Mesenchymal stem cell (in vitro differentiated cells and primary cell): ENCODE measurements at places on chromosomes 2 and 18.

DNA sequence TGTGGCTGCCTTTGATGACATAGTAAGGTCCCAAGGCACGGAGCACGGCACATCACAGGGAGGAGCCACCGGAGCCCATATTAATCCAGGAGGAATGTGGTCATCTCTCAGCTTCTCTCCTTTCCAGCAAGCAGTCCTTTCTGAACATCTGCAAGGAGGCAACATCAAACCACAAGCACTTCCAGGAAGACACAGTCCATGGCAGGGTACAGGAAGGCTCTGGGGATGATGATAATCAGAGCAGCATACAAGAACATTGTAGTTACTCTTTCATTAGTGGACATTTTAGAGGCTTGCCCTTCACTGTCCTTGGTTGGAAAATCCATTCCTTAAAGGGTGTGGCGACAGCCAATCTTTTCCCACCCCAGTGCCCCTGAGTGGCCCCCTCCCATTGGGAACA lies 31.1 kb downstream of the YPEL5 start:
- no peak for DNase-seq

- no peak for DNase-seq
These were observed 105.1 kb upstream of the TTC27 start for GRCh38 chr2:32522770-32523169.

DNA sequence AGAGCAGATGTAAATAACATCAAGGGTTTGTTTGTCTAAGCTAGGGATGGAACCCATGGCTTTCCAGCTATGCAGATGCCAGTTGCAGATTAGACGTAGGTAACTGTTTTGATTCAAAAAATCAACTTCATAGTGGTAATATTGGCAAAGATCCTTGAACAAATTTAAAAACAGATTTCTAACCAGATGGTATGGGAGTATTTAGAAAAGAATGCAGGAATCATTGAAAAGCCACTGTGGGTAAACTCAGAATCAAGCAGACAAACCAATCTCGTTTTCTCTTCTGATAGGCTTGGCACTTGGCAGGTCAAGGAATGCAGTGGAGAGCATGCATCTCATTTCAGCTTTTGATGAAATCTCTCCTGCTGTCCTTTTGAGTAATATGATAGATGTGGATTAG lies 377.5 kb downstream of the CLIP4 start:
- no peak for DNase-seq

DNA sequence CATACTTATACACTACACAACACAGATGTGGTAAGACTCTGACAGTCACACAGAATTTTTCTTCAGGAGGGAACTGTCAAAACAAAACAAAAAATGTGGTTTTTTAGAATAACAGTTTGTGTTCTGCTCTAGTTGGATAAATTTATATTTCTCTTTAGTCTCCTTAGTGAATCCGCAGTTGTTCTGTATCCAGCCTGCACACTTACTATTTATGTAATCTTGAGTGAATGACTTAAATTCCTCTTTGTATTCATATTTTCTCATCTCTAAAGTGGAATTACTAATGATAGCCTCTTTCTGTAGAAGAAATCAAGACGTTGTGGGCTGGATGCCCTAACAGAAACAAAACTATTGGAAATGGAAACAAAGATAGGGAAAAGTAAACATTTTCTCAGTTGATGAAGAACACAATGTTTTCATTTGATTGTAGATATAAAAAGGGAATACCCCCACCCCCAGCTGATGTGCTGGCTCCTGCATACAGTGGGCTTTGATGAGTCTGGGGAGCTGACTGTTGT lies 375.2 kb downstream of the TRIB2 start:
- no peak for DNase-seq

DNA sequence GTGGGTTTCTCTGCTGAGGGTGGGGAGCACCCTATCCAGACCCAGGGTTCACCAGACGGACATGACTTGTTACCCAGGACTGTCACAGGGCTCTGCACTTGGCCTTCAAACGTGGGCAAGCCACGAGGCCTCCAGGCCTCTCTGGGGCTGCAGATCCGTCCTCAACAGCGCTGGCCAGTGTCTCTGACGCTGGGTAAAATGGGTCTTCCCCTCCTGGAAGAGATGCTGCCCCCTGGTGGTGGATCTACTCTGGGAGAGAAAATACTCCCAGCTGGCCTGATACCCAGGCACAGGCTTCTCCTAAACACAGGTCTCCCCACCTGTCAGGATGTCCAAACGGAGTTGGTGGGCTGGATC lies 3.7 kb downstream of the GPR17 start:
- peak; percentile 83 for DNase-seq

DNA sequence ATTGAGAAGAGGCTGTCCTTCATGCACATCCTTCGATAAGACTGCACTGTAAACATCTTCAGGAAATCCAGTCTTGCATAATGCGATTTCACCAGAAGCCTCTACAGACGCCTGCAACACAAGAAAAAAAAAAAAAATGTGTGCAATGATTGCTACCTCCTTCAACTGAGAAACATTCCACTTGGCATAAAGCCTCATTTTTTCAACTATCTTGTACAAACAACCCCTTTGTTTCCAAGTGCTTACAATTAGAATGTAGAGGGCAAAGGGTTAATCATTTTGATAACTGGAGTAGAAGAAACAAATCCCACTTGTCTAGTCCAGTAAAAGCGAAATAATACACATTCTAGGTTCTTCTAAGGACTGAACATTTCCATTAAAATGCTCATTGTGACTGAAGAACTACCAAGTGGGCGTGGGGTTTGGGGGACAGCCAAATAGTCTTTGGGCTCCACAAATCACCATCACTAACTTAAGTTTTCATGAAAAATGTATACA lies 29.2 kb downstream of the CDH2 start:
- peak; percentile 95 for DNase-seq

DNA sequence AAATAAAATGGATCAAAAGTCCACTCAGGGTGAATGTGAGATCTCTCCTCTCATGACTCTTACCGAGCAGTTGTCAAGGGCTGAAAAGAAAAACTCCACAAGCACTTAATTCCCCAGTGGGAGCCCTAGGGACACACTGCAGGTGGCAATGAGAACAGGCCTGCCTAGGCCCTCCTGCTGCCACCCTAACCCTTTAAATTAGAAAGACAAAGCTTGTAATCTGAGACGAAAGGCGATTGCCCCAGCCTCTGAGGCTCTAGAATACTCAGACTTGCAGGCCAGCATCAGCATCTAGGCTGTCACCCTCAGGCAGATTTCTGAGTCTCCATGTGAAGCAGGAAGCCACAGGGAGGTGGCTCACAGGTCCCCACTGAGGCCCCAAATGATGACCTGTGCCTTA lies 457.0 kb upstream of the MYT1L start:
- no peak for DNase-seq

DNA sequence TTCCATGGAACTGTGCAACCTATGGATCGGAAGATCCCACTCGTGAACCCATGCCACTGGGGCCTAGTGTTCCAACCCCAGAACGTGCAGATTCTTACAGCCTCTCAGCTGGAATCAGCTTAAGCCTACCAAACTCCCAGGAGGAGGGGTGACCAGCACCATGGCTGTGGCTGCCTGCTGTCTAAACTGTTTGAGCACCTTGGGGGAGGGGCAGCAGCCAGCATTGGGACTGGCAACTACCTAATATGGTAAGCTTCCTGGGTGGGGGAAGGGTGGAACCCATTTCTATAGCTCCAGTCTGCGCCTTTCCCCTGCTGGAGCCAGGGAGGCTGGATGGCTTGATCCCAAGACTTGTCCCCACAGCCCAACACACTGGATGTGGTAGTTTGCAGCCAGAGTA lies 10.7 kb upstream of the POLE4 start:
- DNase-seq: no peak

DNA sequence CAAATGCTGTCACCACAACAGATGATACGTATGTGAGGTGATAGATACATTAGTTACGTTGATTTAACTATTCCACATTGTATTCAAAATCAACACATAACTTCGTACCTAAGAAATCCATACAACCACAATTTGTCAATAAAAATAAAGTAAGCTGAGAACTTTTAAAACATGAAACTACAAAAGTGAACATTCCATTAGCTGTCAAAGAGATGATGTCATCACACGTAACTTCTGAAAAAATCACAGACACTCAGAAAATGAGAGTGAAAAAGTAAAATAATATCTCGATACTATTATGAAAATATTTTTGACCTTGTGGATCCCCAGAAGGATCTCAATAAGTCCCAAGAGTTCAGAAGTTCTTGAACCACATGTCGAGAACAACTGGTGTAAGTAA lies 161.6 kb upstream of the GALNT13 start:
- no peak for DNase-seq

DNA sequence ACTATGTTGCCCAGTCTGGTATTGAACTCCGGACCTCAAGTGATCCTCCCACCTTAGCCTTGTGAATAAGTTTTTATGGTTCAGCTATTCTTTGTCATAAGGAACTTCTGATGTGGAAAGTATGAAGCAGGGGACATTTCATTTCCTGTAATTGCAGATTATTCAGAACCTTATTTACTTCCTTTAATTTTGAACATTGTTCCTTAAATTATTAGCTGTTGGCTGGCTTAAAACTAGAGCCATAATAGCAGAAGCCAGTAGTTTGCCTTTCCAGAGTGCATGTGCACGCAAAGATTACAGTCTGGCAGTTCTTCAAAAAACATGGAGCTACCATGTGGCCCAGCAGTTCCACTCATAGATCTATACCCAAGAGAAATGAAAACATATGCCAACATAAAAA lies 53.1 kb downstream of the PMS1 start:
- DNase-seq: no peak

DNA sequence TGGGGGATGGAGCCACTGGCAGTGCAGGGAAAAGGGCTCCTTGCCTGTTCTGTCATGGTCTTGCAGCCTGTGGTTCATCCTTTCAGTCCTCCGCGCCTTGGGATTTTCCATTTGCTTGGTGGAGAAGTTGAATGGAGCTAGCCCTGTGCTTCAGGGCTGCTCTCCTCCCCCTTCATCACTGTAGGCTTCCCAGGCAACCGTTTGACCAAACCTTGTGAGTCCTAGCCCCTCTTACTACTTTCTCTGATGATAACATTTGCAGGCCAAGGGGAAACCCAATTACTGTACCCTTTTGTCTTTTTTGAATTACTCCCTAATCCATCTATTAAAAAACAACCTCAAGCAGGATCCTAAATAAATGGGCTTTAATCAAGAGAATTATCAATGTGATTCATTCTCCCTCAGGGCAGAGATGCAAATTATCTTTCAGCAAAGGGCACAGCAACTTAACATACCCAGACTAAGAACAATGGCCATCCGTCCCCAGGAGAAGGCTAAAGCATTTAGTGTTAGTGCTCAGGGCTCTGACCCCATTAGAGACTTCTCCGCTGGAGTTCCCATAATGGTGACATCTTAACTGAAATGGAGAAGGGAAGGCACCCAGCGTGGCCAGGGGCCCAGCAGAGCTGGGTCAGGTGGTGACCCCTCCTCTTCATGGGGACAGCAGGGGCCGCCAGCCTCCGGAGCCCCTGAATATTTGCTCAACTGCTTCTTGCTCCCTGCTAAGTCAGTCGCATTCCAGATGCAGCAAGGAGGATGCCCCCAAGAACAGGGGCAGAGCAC lies 40.7 kb downstream of the RHOB start:
- no peak for DNase-seq

DNA sequence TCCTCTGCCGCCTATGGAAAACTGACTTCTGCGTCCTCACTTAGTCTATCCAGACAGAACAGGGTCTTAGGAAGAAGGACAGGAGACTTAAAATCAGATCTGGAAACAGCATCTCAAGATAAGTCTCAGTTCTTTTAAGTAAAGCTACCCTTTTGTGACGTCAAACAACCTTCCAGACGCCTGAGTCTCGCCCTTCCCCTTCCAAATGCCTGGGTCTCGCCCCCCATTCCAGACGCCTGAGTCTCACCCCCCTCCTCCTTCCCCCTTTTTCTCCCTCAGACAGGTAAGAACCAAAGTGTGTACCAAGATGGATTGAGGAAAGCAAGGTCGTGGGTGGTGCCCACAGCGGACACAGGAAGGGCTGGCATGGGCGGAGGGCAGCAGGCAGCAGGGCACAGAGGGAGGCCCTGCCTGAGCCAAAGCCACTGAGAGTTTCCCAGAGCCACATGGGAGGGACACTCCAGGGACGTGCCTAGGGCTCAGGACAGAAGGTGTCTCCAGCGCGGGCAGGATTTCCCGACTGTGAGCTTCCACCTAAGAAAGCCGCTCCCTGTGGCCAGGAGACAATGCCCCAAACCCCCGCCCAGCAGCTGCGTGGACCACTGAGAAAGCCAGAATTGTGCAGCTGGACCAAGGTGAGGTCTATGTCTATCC lies 51.3 kb downstream of the ANKMY1 start:
- no peak for DNase-seq

- DNase-seq: no peak
These were observed 73.4 kb upstream of the TMEM18 start for GRCh38 chr2:750628-751027.

GRCh38 chr2:191417746-191418145 lies 172.5 kb downstream of the MYO1B start:
- DNase-seq: peak; percentile 8

DNA sequence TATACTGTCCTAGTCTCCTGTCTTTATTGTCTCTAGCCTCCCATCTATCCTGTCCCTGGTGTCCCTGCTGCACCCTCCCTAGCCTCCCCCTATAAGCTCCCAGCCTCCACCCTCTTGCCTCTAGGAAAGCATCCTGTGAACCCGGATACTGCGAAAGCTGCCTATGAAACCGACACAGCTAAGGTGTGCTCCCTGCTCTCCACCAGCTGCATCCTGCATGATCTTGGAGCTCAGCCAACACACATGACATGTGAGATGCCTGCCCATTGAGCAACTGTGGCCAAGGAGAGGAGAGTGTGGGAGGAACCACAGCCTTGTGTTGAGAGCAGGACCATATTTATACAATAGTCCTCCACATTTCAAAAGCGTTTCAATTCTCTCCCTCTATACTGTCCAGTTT lies 187.1 kb downstream of the ZBTB7C start:
- peak; percentile 9 for DNase-seq

GRCh38 chr2:217419055-217419671 lies 559.3 kb upstream of the TNP1 start:
- DNase-seq: no peak

DNA sequence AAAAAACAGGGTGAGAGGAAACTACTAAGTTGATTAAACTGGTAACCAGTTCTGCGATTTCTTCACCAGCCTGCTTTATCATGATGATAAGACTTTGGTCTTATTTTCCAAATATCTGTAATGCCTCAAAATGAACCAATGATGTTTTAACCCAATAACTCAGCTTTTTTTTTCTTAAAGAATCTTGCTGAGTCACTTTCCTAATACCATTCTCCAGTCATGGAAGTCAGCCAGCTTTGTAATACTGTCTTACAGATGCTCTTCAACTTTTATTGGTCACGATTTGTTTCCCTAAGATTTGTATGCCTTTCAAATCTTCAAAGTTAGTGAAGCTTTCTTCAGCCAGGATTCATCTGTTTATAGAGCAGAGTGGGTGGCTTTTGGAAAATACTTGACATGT lies 47.7 kb upstream of the SMIM21 start:
- DNase-seq: peak; percentile 55
